ENCODE measurements at places on chromosomes 2 and 18.

DNA sequence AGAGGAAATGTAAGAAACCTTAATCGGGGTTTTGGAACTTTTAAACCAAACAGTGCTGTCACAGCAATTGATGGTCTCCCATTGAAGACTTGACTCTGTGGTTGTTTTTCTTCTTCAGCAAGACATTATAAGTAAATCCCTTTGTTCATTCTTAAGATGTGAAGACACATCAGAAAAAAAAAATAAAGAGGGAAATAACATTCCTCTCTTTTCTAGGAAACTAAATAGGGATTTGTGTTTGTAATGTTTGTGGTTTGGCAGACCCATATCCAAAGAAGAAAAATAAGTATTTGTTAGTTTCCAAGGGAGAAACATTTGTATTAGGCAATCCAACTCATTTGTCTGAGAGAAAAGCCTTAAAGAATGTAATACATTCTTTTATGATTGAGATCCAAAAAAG, 359.9 kb downstream of the DSC3 start:
- DNase-seq = no peak

DNA sequence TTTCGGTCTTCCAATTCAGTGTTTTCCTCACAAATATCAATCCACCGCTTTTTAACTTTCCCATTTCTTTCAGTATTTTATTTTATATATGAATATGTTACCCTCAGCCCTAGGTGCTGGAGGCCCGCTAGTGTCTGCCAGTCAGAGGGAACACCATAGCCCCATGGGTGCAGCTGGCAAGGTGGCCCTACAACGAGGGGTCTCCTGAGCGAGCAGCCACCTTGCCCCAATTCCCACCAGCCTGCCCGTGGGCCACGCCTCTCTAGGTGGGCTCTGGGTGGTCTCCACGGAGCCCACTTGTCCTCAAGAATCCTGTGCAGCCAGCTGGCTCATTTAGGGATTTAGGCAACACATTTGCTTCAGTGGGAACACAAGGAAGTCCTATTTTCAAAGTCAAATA, 72.5 kb upstream of the RGPD5 start:
- no peak for DNase-seq

DNA sequence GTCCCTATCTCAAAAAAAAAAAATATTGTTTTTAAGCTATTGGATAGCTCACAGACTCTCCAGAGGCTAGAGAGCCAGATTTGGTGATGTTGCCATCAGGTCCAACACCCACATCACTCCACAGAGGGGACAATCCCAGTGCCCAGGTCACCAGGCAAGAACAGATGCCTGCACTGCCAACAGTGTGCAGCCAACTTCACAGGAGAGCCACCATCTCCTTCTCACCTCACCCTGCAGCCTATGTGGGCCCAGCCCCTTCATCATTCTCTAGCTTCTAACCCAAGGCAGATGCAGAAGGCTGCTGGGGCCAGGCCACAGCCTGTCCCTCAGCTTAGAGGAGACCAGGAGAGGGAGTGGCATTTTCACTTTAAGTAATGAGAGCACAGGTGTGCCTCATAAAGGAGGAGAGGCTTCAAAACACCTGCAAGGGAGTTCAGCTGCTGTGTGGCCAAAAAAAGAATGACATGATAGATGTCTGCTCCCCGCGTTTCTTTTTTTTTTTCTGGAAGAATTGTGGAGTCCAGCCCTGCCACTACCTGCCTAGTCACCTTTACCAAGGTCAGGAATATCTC, 98.0 kb upstream of the ZSWIM2 start:
- no peak for DNase-seq

DNA sequence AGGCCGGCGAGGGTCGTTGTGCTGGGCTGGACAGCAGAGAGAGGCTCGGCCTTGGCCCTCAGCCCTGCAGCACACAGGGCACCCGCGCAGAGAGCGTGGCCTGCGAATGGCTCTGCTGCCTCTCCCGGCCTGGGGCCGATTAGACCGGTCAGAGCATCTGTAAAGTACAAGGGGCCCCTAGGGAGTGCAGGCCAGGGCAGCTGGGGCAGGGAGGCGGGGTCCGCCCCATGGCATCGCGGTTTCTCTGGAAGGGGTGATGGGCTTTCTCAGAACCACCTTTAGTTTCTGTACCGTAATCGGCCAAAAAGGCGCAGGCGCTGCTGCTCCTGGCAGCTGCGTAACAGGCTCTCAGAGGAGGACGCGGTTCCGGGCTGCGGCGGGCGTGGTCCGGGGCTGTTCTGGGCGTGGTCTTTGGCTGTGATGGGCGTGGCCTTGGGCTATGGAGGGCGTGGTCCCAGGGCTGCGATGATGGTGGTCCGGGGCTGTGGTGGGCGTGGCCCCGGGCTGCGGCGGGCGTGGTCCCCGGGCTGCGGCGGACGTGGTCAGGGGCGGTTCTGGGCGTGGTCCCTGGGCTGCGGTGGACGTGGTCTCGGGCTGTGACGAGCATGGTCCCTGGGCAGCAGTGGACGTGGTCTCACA, 1.5 kb upstream of the GPR148 start:
- DNase-seq = peak; percentile 76

- DNase-seq = no peak
Observed at GRCh38 chr18:35827275-35827902, 145.1 kb upstream of the RMP24 start.

- DNase-seq = no peak
Observed at GRCh38 chr2:238016526-238016925, 44.3 kb upstream of the SCLY start.

GRCh38 chr2:162711832-162712540, 126.6 kb downstream of the KCNH7 start:
- no peak for DNase-seq

DNA sequence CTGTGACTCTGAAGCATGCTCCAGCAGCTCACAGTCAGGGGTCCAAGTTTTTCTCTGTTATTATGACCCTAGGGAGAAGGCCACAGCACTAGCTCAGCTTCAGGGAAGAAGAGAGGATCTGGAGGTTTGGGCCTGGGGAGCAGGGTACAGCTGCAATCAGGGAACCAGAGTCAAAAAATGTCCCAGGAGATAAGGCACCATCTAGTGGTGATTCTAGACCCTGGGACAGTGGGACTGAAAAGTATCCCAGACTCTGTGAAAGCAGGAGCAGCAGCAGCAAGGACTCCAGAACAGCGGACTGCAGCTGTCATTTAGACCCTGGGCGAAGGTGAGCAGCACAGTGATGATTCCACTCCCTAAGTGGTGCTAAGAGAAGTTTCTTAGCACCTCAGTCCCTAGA, 278.4 kb upstream of the DDX18 start:
- DNase-seq = no peak

- no peak for DNase-seq
Observed at GRCh38 chr2:161766334-161766733, 142.1 kb downstream of the SLC4A10 start.

GRCh38 chr18:48142994-48143393, 212.5 kb upstream of the SMAD2 start:
- DNase-seq = no peak

- no peak for DNase-seq
Observed at GRCh38 chr2:109689973-109690372, 75.8 kb downstream of the SOWAHC start.

DNA sequence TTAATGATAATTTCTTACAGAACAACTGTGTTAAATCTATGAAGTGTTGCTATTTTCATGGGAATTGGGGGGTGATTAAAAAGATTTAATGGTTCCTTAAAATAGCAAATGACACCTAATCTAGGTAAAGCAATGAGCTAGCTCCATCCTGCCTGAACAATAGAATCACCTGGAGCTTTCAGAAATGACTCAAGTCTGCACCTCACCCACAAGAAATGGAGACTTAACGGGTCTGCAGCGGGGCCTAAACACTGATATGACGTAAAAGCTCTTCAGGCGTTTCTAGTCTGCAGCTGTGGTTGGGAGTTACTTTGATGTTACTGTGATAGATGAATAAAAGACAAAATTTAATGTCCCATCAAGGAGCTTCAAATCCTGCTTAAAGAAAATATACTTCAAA, 328.2 kb downstream of the RND3 start:
- DNase-seq = no peak

GRCh38 chr2:55268907-55269644, at the start of gene MTIF2:
Gene MTIF2, minus strand, starts transcription at chr2:55269231. Its CDS starts 5,373 bp downstream, at chr2:55263858.
- peak; percentile 78 for DNase-seq

GRCh38 chr2:184041077-184041476, 557.3 kb upstream of the ZNF804A start:
- no peak for DNase-seq

DNA sequence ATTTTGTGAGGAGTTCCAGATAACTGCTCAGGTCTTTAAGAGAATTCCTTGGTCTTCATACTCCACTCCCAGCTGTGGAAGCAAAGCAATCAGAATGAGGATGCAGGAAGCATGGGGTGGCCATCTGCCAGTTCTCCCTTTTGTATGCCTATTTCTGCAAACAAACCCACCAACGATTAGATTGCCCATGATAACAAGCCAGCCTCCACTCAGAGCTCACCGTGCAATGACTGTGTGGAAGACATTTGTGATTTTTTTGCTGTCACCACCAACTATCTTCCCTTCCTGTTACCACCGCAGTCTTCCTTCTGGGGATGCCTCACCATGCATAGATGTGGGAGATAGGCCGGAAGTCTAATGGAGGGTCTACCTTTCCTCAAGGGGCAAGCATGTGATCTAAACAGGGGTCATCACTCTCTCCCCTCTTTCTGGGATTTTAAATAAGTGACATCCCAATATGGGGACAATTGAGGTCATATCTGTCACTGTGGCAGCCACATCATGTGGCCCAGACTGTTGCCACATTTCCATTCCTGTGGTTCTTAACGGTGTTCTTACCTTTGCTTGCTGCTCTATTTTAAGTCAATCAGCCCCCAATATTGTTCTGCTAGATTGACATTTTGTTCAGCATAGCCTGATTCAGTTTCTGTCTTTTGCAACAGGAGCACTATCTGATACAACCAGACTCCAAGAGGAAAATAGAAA, 4.4 kb downstream of the AFF3 start:
- DNase-seq = no peak
